ENCODE measurements at places on chromosomes 7 and 10.

- no peak for DNase-seq
Observed at GRCh38 chr10:24550680-24551079, 173.0 kb downstream of the ARHGAP21 start.

GRCh38 chr10:26479766-26480492 lies 41.8 kb downstream of the APBB1IP start:
- DNase-seq: no peak

GRCh38 chr7:68789597-68789996 lies 808.7 kb upstream of the AUTS2 start:
- no peak for DNase-seq

GRCh38 chr10:124667425-124668345 lies 76.5 kb downstream of the FAM53B start:
- DNase-seq: no peak

DNA sequence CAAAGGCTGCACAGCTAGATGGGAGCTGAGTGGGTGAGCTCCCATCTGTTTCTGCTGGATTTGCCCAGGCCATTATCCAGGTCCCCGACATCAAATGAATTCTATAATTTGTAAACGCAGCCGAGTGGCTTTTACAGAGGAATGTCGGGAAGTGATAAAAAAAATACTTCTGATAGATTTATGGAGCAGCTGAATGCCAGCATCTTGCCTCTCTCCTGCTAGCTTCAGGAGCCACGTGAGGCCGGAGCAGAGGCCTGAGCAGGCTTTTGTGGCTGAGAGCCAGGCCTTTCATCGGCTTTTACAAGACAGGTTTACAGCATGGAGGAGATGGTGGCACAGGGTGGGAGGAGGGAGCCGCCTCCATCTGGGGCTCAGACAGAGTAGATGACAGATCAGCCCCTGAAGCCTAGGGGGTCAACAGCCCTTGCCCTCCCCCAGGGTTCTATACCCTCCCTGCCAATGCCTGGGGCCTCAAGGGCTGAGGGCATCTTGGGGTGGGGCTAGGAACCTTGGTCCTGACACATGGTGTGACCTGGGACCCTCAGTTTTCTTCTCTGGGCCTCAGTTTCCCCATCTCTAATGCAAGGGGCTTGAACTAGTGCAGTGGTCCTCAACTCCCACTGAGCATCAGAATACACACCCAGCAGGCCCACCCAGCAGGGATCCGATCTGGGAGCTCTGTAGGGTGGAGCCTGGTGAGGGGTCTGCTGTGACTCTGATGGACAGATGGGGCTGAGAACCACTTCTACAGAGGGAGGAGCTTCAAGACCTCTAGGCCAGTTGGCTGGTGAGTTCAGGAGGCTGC lies 44.2 kb upstream of the PCBD1 start:
- no peak for DNase-seq

- DNase-seq: no peak
Observed at GRCh38 chr7:43669286-43670081, 59.8 kb downstream of the COA1 start.

- no peak for DNase-seq
Observed at GRCh38 chr7:127536394-127536691, 49.1 kb downstream of the GCC1 start.

- no peak for DNase-seq
Observed at GRCh38 chr10:69048103-69048502, 39.8 kb upstream of the SRGN start.

All from NCI-H1105 treated with DMSO at 0.1 percent for 48 hours (cell line).